ENCODE measurements at places on chromosomes 16 and 17.
A peak's percentile ranks its signal among the peaks of the same experiment; 100 is the strongest.

- no peak for DNase-seq
Measured at GRCh38 chr17:82929676-82930042, 89.8 kb upstream of the ZNF750 start.

DNA sequence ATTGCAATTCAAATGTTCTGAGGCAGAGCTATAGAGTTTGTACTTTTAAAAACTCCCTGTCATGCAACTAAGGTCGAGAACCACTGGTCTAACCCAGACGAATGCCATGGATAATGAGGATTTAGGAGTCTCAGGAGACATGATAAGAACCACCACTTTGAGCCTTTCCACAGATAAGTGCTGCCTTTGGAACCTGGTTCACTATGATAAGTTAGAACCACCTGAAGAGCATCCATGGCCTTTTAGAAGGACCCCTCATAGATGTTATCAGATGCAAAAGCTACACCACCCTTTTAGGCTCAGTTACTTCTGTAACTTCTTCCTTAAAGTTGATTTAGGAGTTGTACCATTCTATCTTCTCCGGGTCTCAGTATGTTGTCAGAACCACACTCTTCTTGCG, 350.6 kb upstream of the CCL2 start:
- DNase-seq: no peak

DNA sequence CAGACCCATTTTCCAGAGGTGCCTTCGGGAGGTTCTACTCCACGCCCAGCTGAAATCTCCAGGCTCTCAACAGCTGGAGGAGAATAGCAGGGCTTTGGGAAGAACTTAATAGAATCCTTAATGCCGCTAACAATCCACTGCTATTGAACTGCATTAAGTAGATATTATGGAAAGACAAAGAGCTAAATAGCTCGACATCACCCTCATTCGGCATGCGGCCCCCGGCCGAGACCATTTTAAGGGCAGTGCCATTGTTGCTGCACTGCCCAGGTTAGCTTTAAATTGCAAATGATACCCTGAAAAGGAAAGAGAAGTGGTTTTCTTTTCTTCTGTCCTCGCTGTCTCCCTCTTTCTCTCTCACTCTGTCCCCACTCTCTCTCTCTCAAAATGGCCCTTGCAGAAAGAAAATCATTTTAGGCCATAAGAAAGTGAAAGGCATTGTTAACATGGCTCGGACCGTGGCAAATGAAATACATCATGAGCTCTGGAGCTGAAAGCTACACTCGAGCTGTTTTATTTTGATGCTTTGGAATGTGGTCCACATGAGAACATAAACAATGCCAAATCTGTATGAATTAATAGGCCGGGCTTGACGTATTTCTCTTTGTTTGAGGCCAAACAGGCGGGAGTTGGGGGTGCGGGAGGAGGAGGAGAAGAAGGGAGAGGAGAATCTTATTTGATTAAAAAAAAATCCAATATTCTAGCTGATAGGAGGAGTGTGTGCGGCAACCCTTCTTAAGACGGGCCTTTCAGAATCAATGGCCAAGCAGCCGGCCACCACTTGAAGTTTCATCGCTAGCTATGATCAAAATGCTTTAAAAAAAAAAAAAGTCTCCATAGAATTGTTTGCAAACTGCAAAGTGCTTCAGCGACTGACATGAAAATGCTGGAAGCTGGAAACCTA, 298.8 kb upstream of the IRX3 start:
- DNase-seq: no peak

GRCh38 chr17:16371742-16372141, 9.1 kb upstream of the UBB start:
- DNase-seq: no peak

DNA sequence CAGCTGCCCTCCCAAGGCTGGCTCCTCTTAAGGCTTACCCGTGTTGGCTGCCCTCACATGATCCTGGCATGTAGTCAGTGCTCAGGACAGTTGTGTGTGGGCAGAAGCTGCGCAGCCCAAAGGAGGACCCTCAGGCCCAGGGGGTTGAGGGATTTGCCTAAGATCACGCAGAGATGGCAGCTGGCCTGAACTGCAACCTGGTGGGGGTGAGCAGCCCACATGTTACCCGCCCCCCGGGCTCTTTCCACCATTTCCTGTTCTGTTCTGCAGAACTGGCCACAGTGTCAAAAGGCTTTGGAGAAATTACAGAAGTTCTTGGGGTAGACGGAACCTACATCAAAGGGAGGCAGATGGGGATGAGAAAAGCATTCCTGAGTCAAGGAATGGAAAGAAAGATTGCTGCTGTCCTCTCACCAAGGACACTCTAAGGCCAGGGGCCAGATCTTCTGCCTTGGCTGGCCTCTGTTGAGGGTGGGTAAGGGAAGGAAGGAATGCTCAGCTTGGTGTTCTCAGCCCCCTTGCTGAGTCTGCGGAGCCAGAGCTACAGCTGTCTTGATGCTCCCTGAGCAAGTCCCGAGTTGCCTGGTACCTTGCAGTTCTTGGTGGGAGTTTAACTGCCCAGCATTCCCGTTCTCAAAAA, 53.0 kb downstream of the EPN2 start:
- DNase-seq: peak; percentile 79

DNA sequence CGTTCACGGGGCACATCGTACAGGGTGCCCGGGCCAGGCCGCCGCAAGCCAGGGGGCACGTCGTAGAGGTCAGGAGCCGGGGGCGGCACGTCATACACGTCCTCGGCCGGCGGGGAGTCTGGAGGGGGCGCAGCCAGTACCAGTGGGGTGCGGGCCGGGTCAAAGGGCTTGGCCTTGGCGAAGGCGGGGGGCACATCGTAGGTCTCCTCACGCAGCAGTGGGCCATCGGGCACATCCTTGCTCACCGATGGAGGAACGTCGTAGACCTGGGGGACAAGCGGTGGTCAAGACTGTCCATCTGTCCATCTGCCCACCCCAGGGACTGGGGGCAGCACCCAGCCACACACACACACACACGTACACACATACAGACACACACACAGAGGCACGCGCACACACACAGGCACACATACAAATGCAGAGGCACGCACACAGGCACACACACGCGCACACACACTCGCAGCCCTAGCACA, 15.7 kb downstream of the BCAR1 start:
- DNase-seq: no peak

DNA sequence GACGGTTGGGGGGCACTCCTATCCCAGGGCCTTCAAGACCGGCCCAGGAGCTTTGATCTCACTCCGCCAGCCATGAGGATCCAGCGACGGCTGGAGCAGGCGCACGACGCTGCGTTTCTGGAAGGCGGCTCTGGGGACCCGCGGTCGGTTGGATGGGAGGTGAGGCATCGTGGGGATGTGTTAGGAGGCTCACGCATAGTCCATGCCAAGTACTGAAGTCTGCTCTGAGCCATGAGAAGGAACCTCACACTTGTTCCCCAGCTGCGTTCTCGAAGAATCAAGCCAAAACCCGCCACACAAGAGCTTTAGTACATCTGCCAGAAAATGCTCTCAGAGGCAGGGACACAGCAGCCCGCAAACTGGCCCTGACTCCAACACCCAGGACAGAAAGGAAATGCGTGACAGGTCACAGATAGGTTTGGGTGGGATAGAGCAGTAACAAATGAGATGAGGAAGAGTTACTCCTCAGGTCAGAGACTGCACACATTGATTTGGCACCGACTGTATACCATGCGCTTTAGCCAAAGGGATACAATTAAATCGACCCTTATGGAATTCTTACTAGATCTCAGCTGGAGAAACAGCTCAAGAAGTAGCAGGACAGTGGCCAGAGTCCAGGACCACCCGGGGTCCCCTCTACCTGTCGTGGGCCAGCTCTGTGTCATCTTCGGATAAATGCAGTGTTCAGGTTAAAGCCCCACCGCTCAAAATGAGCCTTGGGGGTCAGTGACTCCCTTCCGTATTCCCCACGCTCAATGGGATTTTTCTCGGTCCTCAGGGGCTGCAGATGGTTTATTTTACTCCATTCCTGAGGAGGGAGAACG, 6.7 kb upstream of the GSG1L start:
- DNase-seq: no peak

DNA sequence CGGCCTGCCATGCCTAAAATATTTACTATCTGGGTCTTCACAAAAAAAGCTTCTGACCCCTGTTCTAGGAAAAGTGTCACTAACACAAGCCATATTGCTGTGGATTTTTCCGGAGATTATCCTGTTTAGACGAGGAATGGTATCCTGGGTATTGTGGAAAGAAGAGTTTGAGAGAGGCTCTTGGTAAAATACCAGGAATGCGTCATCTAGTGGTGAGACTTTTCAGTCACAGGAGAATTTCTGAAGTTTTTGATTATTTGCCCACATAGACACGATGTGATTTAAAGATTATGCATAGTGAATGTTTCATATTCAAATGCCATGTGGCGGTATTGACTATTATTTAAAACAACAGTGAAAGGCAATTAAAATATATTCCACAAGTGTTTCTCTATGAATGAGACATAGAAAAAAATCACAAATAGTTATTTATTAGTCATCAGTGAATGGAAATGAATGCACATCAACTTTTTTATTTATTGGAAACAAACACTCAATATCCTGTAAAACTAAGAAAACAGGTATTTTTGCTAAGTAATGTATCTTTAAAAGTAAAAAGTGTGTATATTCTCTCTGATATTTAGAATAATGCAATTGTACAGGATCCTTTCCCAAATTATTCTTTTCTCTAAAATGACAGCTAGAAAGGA, 7.8 kb downstream of the KRT28 start:
- no peak for DNase-seq

DNA sequence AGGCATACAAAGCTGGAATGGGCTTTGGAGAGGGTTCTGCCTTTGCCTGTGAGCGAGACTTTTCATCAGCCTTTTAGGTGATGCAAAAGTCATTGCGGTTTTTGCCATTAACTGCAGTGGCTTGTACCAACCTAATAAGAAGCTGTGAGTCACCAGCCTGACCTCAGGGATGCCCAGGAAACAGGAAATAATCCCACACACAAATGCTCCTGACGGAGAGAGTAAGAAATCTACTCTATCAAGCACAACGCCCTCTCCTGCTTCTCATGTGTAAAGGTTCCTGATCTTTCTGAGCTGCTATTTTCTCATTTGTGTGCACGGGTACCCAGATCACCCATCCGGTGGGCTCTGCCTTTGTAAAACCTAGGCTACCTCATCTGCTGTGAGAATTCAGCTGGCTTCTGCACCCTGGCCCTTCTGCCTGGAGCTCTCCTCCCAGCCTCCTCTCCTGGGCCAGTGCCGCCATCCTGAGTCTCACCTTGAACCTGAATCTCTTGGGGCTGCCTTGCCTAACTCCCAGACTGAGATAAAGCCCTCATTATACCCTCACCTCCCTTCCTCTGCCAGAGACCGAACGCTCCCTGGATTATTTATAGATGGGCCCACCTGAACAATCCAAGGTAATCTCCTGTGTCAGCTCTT, 299.7 kb downstream of the C16orf95 start:
- no peak for DNase-seq

DNA sequence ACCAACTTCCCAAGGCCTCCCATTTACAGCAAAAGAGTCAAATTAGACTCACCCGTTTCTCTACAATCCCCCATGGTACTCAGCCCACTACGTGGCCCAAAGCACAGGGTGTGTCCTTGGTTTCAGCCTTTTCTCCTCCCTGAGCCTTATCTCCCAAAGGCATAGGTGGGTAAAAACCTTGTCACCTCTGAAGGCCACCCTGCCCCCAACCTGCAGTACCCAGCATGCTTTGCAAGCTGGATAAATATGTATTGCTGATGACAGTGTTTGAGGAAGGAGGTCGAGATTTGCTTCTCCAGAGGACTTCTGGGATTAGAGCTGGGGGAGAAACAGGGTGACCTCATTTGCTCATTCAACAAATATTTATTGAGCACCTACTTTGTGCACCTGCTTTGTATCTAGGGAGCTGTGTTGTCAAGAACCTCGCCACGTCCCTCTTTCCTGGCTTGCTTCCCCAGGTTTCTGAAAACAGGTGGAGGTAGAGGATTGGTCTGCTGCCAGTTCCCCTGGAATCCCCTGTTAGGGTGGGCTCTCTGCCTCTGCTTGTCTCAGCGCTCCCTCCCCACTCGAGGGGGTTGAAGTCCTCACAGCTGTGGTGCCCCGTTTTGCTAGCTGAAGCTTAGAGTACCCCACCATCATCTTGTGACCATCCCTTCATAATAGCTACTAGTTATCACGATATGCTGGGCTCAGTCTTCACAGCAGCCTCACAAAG, 3.0 kb downstream of the LASP1 start:
- no peak for DNase-seq

DNA sequence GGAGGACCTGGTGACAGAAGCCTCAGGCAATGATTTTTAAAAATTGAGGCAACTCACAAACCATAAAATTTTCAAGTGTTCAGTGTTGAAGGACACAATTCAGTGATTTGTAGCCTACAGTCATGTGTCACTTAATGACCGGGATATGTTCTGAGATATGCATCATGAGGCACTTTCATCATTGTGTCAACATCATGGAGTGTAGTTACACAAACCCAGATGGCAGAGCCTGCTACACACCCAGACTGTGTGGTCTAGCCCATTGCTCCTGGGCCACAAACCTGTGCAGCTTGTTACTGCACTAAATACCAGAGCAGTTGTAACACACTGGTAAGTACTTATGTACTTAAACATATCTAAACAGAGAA, 1.6 kb downstream of the PRSS41 start:
- no peak for DNase-seq

DNA sequence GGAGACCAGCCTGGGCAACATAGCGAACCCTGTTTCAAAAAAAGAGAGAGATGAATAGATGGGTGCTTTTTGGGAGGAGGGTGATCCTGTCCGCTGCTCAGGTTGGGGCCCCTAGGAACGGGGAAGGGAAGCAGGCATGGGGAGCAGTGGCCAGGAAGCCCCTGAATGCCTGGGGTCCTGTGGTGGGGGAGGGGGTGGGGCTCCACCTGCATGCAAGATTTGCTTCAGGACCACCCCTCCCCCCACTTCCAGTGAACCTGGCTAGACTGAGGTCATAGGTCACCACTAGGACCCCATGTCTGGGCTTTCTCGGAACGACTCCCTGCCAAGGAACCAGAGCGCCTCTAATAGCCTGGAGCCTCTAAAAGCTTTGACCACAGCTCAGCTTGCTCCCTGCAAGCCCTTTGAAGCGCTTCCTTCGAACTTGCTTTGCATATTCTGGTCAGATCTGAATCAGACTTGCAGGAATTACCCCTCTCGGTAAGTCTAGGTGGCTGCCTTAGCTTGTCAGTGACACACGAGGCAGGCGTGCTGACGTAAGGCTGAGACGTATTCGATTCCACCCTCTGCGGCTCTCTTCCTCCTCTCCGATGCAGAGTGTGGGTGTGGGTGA, 3.7 kb downstream of the SOCS3 start:
- DNase-seq: peak; percentile 93

DNA sequence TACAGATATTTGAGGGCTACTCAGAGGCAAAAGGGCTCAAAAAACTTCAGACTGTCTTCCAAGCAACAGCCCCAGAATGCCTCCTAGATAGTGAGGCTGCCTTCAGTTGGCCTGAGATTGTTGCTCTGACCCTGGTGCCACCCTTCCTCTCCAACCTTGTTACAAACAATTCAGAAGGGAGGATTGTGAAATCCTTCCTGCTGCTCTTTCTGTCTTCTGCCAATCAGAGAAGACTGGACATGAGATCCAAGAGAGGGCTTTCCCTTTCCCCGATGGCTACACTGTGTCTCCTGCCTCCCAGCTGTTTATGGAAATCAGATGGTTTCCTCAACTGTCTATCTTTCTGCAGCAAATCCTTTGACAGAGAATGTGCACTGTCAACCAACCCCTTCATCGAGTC, 419.9 kb downstream of the CDH13 start:
- no peak for DNase-seq

Measured in T-helper 2 cell (primary cell).